ENCODE measurements at places on chromosomes 3 and 15.

GRCh38 chr3:197317250-197317963, 19.0 kb upstream of the DLG1 start:
- peaks cover 8% of the 10 kb centered on the region for H3K4me1 ChIP-seq
- no peaks in the 10 kb centered on the region for H3K36me3 ChIP-seq
- DNase-seq, result no peak
- no peak overlapping the region for H3K27ac ChIP-seq
- H3K4me3 ChIP-seq, result no peak overlapping the region

- DNase-seq, result no peak
- peaks cover 51% of the 10 kb centered on the region for H3K36me3 ChIP-seq
- H3K4me1 ChIP-seq, result peaks cover 12% of the 10 kb centered on the region
- H3K27me3 ChIP-seq, result no peaks in the 10 kb centered on the region
- H3K4me3 ChIP-seq, result no peak overlapping the region
- H3K27ac ChIP-seq, result no peak overlapping the region
Measured at GRCh38 chr3:142497729-142498128, 49.9 kb upstream of the XRN1 start.

- no peak for DNase-seq
- no peak overlapping the region for H3K27ac ChIP-seq
- H3K36me3 ChIP-seq, result no peaks in the 10 kb centered on the region
- no peaks in the 10 kb centered on the region for H3K27me3 ChIP-seq
Measured at GRCh38 chr15:90787881-90788280, 70.7 kb downstream of the BLM start.

GRCh38 chr3:65575376-65575840, 463.3 kb downstream of the MAGI1 start:
- no peak overlapping the region for H3K4me3 ChIP-seq
- H3K27ac ChIP-seq, result no peak overlapping the region
- DNase-seq, result no peak
- no peaks in the 10 kb centered on the region for H3K36me3 ChIP-seq

- H3K4me3 ChIP-seq, result no peak overlapping the region
- no peaks in the 10 kb centered on the region for H3K27me3 ChIP-seq
- peaks cover 40% of the 10 kb centered on the region for H3K36me3 ChIP-seq
- H3K4me1 ChIP-seq, result peaks cover 62% of the 10 kb centered on the region
- DNase-seq, result no peak
Measured at GRCh38 chr3:30693470-30694120, 87.2 kb downstream of the TGFBR2 start.

DNA sequence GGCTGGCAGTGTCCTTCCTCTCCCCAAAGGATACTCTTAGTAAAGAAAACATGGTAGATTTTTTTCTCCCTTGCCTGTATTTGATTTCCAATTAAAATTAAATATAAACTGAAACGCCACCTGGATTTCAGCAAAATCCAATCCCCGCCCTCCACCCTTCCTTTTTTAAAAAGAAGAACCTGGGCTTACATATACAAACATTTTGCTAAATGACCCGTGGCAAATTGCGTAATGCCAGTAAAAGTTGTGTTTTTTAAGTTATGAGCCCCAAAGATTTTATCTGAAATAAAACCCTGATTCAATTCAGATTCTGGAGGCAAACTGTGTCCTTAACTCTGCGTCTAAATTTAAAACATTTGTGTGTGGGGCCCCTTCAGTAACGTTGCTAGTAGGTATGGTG, 403.0 kb downstream of the FOXP1 start:
- no peaks in the 10 kb centered on the region for H3K36me3 ChIP-seq
- peaks cover 5% of the 10 kb centered on the region for H3K4me1 ChIP-seq
- no peak overlapping the region for H3K4me3 ChIP-seq
- DNase-seq, result no peak
- no peaks in the 10 kb centered on the region for H3K27me3 ChIP-seq

GRCh38 chr15:48680841-48681240, 35.3 kb upstream of the FBN1 start:
- H3K27me3 ChIP-seq, result no peaks in the 10 kb centered on the region
- no peaks in the 10 kb centered on the region for H3K36me3 ChIP-seq
- no peak for DNase-seq
- H3K4me1 ChIP-seq, result no peaks in the 10 kb centered on the region

DNA sequence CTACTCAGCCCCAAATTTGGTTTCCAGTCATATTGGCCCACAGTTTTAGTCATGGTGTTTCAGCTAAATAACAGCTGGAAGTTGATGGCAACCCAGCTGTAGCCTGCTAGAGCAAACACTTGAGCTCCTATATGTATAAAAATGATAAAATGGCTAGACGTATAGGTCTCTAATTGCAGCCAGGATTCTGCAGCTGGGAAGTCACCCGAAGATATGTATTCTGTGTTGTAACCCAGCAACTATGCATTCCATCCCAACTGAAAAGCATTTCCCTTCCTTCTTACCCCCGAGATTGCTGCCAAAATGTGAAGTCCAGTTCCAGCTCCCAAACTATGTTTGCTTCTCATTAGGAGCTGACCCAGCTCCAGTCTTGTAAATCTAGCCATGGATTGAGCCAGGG, 408.4 kb downstream of the AGBL1 start:
- no peaks in the 10 kb centered on the region for H3K36me3 ChIP-seq
- DNase-seq, result no peak
- H3K4me1 ChIP-seq, result no peaks in the 10 kb centered on the region
- H3K27ac ChIP-seq, result no peak overlapping the region
- no peak overlapping the region for H3K4me3 ChIP-seq

GRCh38 chr3:74992898-74993297, 378.4 kb upstream of the CNTN3 start:
- no peaks in the 10 kb centered on the region for H3K27me3 ChIP-seq
- no peaks in the 10 kb centered on the region for H3K4me1 ChIP-seq
- H3K27ac ChIP-seq, result no peak overlapping the region
- H3K4me3 ChIP-seq, result no peak overlapping the region

GRCh38 chr3:31369637-31370379, 162.9 kb upstream of the STT3B start:
- no peaks in the 10 kb centered on the region for H3K4me1 ChIP-seq
- no peak overlapping the region for H3K27ac ChIP-seq
- H3K27me3 ChIP-seq, result no peaks in the 10 kb centered on the region
- DNase-seq, result no peak
- H3K4me3 ChIP-seq, result no peak overlapping the region
- H3K36me3 ChIP-seq, result no peaks in the 10 kb centered on the region

GRCh38 chr3:8324747-8325146, 176.9 kb upstream of the LMCD1 start:
- no peaks in the 10 kb centered on the region for H3K4me1 ChIP-seq
- H3K36me3 ChIP-seq, result no peaks in the 10 kb centered on the region
- peaks cover 2% of the 10 kb centered on the region for H3K27me3 ChIP-seq
- no peak overlapping the region for H3K27ac ChIP-seq
- H3K4me3 ChIP-seq, result no peak overlapping the region

GRCh38 chr3:108054935-108055334, 35.9 kb downstream of the CD47 start:
- H3K27me3 ChIP-seq, result no peaks in the 10 kb centered on the region
- no peaks in the 10 kb centered on the region for H3K4me1 ChIP-seq
- no peak overlapping the region for H3K27ac ChIP-seq
- H3K36me3 ChIP-seq, result peaks cover 74% of the 10 kb centered on the region

DNA sequence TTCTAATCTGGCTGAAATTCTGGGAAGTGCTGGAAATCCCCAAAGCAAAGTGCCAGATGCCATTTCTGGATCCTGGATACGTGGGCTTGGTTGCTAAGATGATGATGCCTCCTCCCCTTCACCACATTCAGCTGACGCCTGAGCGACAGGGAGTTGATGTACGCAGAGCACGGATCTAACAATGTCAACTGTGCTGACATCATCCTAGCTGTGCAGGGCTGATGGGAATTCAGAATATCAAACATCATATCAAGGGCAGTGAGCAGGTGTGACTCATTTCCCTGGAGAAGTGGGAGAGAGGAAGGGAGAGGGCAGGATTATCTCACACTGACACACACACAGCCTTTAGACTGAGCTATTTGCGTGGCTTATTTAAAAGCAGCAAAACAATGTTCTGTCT, 92.6 kb upstream of the ZBTB20 start:
- no peaks in the 10 kb centered on the region for H3K27me3 ChIP-seq
- no peak overlapping the region for H3K4me3 ChIP-seq
- no peaks in the 10 kb centered on the region for H3K36me3 ChIP-seq
- H3K4me1 ChIP-seq, result peaks cover 9% of the 10 kb centered on the region

DNA sequence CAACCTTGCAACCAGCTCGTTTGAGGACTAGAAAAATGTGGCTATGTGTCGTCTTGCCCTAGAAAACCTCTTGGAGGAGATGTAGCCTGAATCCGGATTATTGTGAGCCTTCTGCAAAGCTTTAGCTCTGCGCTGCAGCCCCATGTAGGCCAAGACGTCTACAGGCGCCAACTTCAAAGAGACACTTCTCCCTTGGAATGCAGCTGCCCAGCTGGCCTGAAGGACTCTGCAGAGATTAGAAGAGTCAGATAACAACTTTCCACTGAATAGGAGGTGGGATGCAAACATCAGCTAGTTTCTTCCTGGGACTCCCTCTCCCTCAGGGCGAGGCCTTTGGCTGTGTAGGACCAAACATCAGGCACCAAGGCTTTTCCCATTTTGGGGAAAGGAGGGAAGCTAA, 356.5 kb upstream of the IL12A start:
- H3K36me3 ChIP-seq, result no peaks in the 10 kb centered on the region
- no peak overlapping the region for H3K4me3 ChIP-seq
- no peaks in the 10 kb centered on the region for H3K27me3 ChIP-seq
- no peak for DNase-seq
- no peaks in the 10 kb centered on the region for H3K4me1 ChIP-seq

- H3K27ac ChIP-seq, result no peak overlapping the region
- no peak overlapping the region for H3K4me3 ChIP-seq
- H3K36me3 ChIP-seq, result peaks cover 9% of the 10 kb centered on the region
- peaks cover 8% of the 10 kb centered on the region for H3K4me1 ChIP-seq
- DNase-seq, result no peak
Measured at GRCh38 chr3:124826703-124827102, 60.5 kb downstream of the ITGB5 start.

DNA sequence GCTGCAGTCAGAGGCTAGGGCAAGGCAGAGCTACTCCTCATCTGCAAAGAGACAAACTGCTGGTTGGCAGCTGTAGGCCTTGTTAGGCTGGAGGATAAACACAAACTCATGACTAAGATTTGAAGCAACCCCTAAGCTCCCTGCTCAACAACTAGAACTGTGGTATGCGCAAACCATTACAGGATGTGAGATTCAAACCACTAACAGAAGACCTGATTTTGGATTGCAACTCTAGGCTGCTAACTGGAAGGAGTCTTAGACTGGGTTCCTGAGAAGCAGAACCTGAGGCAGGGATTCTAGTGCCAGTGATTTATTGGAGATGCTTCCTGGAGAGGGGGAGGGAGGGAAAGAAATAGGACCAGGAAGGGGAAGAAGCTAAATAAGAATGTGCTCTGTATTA, 22.5 kb downstream of the CCR4 start:
- no peaks in the 10 kb centered on the region for H3K27me3 ChIP-seq
- no peaks in the 10 kb centered on the region for H3K4me1 ChIP-seq
- H3K27ac ChIP-seq, result no peak overlapping the region
